Activated CD4-positive, alpha-beta T cell treated with anti-CD3 and anti-CD28 coated beads, Interleukin-2, amount 50 U/mL, for 24 hours (primary cell): ENCODE measurements at places on chromosomes 3 and 15.
A peak's percentile ranks its signal among the peaks of the same experiment; 100 is the strongest.

GRCh38 chr3:164479978-164480377, 598.3 kb downstream of the SI start:
- DNase-seq: no peak

- no peak for DNase-seq
Observed at GRCh38 chr3:127744875-127745274, 72.1 kb downstream of the ABTB1 start.

GRCh38 chr3:25695731-25696420, 31.2 kb upstream of the TOP2B start:
- no peak for DNase-seq

GRCh38 chr3:127954640-127955039, 39.6 kb downstream of the KBTBD12 start:
- no peak for DNase-seq

DNA sequence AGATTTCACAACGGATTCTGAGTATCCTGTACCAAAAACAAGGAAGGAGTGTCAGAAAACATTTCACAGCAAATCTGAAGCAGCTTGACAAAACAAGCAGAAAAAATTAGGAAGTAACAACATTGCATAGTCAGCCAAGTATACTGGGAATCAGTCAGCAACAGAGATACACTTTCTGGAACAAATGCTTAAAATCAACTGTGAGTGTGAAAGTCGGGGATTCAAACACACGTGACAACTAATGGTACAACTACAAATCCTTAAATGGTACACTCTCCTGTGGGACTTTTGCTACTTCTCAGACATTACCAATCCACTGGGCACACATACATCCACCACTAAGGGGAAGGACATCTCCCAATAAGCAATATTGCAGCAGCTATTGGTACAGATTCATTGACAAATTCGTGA, 296.6 kb upstream of the MME start:
- no peak for DNase-seq

GRCh38 chr3:186427627-186428281, 65.7 kb upstream of the DGKG start:
- no peak for DNase-seq

- no peak for DNase-seq
Observed at GRCh38 chr15:34951993-34952392, 17.5 kb downstream of the AQR start.

DNA sequence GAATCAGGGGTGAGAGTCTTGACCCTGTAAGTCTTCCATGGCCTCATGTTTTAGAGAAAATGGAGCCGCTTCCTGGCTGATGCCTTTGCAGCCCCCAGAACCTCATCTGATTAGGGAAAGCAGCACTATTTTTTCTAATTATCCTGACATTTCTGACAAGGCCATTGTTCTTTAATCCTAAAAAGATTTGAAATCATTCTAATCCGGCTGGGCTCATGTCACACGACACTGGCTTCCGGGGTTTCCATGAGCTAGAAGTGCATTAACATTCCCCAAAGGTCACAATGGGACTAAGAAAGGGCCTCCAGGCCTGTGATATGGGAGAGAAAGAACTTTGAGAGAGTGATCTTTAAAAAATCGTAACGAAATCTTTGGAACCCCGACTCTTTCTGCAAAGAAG, 33.1 kb downstream of the RBP2 start:
- no peak for DNase-seq

GRCh38 chr3:46998121-46998851, 18.8 kb downstream of the NBEAL2 start:
- DNase-seq: peak; percentile 52

DNA sequence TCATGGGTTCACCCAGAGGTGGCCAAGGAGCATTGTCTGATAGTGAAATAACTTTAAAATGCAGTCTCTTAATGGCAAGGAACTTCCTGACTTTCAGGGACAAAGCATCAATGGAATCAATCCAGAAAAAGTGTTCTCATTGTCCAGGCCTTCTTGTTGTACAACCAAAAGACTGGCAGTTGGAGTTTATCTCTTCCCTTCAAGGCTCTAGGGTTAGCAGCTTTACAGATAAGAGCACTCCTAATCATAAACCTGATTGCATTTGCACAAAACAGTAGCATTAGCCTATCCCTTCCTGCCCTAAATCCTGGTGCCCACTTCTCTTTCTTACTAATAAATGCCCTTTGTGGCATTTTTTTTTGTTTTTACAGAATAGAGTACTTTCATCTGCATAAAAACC, 43.3 kb upstream of the VIPR1 start:
- DNase-seq: no peak

GRCh38 chr3:66260431-66260830, 39.6 kb downstream of the SLC25A26 start:
- DNase-seq: no peak

GRCh38 chr15:51286816-51287215, 51.6 kb downstream of the CYP19A1 start:
- no peak for DNase-seq

DNA sequence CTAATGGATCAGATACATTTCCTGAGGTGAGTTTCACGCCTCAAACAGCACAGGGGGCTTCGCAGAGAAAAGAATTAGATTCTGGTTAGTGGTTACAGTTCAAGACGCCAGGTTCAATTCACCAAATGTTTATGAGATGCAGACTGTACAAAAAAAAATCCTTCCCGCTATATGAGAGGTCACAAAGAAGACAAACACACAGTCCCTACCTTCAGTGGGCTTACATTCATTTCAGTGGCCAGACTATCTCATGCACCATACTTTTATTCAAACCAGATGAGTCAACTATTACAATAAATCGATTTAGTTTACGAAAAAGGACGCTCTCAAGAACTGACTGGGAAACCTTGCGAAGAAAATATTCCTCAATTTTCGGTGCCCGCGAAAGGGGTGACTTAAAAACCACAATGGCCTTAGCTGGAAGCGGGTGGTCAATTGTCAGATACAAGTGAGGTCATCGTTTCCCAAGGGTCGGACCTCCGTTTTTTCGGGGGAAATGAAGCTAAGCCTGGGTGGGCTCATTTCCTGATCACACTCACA, 695 bp downstream of the METTL6 start:
- DNase-seq: no peak

- no peak for DNase-seq
Observed at GRCh38 chr3:98901119-98901391, 440 bp downstream of the DCBLD2 start.

- DNase-seq: no peak
Observed at GRCh38 chr15:101498076-101498716, 8.7 kb upstream of the PCSK6 start.

- DNase-seq: no peak
Observed at GRCh38 chr3:187900993-187901755, 155.9 kb upstream of the BCL6 start.

DNA sequence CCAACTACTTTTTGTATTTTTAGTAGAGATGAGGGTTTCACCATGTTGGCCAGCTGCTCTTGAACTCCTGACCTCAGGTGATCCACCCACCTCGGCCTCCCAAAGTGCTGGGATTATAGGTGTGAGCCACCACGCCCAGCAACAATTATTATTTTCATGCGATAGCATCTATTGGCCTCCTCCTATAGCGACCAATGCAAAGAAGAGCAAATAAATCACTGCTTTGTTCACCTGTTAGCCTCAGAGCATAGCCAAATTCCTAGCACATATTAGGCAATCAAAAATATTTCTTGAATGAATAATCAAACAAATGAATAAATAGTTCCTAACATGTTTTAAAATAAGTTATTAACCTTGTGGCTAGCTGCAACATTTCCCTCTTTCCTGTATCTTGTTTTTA, 36.8 kb upstream of the TNFSF10 start:
- no peak for DNase-seq

DNA sequence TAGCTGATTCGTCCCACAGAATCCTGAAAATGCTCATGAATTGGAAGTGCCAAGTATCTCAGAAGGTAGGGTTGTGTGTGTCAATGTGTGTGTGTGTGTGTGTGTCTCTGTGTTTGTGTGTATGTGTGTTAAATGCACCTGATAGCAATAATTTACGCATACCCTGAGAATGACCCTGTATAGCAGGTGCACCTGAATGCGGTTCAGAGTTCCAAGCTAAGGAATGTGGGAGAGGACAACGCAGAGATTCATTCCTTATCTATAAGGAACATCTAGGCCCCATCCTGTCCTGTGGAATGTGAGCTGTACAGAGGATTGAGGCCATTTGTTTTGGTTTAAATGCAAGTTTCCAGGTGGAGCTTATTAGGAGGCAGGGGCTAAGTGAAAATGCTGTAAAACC, 49.1 kb upstream of the NEDD4 start:
- DNase-seq: no peak

DNA sequence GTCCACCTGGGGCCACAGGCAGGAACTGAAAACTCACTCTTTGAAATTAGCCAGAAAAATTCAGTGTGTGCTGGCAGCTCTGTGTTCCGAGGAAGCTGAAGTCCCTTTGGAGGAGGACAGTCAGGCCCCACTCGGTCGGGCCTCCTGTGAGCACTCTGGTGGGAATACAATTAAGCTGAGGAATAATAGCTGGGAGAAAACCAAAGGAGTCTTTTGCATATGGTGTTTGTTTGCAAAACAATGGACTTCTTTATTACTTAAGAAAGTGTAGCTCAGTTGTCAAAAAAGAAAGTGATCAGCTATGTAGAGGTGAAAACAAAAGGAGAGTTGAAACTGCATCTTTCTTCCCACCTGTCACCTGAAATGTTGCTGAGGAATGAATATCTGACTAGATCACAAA, 202.5 kb downstream of the MEIS2 start:
- DNase-seq: no peak

DNA sequence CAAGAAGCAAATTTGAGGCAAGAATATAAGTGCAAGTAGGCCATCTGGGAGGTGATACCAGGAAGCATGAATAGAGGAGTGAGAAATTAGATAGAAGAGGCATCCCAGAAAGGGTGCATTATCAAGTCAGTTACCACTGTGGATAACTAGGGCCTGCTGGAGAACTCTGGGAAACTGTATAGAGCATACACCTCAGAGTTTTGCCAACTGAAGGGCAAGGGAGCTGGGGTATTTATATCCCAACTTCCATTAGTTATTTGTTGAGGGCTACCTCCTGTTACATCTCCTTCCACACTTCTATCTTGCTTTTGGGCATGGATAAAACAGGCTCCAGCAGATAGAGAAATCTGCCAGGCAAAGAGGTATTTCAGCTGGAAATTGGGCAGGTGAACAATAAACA, 83.5 kb upstream of the MRPL3 start:
- no peak for DNase-seq

GRCh38 chr3:492586-493316, 296.2 kb downstream of the CHL1 start:
- no peak for DNase-seq

DNA sequence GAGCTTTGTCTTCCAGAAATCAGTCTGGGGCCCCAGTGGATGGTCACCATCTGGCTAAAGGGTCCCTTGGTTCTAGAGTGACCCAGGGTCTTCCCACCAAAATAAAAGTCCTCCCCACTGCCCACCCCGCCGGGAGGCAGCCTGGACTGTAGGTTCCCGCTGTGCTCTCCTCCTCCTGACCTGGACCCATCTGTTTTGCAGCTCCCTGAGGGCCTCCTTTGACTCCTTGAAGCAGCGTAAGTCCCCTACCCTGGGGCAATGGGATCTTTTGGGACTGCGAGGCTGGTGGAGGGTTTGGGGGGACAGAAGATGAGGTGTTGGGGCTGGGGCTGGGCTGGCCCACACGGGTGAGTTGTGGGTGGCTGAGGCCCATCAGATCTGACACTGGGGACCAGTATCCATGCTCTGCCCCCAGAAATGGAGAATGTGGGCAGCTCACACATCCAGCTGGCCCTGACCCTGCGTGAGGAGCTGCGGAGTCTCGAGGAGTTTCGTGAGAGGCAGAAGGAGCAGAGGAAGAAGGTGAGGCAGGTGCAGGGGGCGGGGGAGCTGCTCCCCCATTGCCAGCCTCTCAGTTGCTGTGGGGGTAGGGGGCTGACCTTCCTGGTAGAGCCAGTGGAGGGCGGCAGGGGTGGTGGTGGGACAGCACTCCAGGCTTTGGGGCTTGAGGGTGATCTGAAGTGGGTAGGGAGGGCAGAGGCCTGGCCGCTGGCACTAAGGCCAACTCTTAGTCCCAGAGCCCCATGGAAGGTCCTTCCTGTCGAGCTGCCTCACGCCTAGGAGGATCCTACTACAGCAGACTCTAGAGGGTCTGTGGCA, 30.4 kb downstream of the PSTPIP1 start:
- DNase-seq: no peak

GRCh38 chr3:170524073-170524472, 61.8 kb downstream of the SLC7A14 start:
- DNase-seq: no peak

GRCh38 chr3:42410370-42411131, at the start of gene LYZL4:
LYZL4 (minus strand) TSS chr3:42410610; CDS start chr3:42407251, 3,359 bp downstream.
- DNase-seq: no peak

- DNase-seq: no peak
Observed at GRCh38 chr3:118810499-118811035, 224.1 kb downstream of the IGSF11 start.

DNA sequence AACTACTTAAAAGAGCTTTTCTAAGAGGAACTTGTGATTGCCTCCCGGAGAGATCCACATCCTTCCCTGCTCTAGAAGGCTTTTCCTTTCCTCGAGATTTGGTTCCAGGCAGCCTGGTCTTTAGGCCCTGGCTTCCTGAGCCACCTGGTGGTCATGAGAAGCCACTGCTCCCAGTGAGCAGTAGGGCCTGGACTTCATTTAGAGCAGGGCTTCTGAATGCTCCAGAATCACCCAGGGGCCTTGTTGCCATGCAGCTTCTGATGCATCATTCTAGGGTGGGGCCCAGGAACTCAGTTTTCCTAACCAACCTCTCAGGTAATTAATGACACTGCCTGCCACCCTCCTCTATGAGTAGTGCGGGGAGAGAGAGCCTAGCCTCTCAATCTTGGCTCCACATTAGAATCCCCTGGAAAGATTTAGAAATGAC, 29.6 kb downstream of the PSMD6 start:
- DNase-seq: peak; percentile 14

GRCh38 chr3:13556207-13556606, 7.3 kb downstream of the FBLN2 start:
- DNase-seq: no peak

DNA sequence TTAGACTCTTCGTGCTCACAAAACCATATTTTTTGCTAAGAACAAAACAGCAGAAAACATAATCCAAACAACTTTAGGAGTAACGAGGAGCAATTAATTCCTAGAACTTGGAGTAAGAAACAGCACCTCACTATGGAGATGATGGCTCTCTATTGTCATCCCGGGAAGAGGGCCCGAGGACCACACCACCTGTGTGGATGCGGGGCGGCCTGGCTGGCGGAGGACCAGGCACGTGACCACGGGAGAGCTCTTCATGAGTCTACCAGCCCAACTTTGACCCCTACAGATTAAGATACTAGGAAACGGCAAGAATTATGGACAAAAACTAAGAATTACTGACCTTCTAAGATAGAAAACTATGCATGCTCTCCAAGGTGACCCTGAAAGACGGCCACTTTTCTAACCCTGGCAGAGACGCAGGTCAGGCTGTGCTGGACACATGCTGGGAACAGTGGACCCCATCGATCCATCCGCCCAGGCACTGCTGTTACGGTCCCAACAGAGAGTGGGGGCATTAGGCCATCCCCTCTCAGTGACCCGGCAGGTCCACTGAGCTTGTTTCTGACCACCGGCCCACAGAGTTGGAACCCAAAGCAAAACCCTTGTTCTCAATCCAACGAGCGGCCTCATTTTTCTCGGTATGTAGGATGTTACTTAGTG, 13.1 kb upstream of the OCA2 start:
- DNase-seq: no peak

GRCh38 chr3:184711493-184712247, at the start of gene MAGEF1:
MAGEF1 (minus strand) TSS chr3:184712064; CDS start chr3:184711821, 243 bp downstream.
- DNase-seq: peak; percentile 46
